ENCODE measurements at places on chromosomes 12 and 14.

GRCh38 chr12:47964106-47964728 lies 821 bp downstream of the TMEM106C start:
- no peak for DNase-seq

GRCh38 chr12:103647267-103647666 lies 60.2 kb downstream of the STAB2 start:
- no peak for DNase-seq

DNA sequence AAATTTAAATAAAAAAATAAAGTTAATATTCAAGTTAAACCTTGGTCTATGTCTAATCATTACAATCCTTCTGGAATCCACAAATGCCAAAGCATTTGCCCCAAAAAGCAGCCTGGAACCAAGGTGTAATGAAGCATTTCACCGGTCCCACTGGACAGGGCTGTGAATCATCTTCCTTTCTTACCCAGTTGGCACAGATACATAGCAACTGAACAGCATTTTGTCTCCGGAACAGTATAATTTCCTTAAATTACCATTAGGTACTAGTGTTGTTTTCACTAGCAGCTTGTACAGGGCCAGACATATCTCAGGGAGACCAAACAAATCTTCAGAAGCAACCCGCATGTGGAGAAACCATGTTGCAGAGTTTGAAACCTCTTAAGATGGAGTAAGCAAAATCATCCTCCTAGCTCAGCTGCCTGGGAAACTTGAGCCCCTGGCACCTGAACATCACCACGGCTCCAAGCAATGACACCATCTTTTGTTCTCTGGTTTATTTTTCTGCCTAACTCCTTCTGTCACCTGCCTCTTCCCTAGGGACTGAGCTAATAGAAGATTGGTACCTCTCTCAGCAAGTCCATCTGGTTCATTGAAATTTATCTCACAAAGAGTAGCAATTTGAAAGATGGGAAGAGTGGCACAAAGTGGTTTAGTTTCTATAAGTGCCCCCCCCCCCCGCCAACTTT lies 17.9 kb upstream of the MDM1 start:
- no peak for DNase-seq

- DNase-seq, result no peak
Measured at GRCh38 chr14:30445852-30446251, 113.1 kb upstream of the G2E3 start.

GRCh38 chr12:40104461-40105264 lies 1.2 kb downstream of the SLC2A13 start:
- DNase-seq, result no peak

DNA sequence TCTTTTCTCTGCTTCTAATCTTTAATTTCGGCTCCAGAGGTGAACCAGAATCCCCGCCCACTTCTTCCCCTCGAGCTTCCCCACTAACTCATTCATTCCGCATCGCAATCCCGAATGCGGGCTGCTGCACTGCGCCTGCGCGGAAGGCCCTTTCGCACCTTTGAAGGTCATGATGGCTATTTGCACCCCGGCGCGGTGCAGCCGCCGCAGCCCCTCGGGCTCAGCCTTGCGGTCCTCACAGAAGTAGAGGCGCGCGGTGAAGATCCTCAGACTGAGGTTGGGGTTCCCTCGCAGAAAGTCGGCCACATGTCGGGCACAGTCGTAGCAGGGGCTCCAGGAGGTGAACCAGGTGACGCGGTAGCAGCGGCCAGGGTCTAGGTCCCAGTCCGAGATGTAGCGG lies 7.6 kb downstream of the AICDA start:
- no peak for DNase-seq

GRCh38 chr14:98181768-98182167 lies 1090.2 kb downstream of the BCL11B start:
- no peak for DNase-seq

DNA sequence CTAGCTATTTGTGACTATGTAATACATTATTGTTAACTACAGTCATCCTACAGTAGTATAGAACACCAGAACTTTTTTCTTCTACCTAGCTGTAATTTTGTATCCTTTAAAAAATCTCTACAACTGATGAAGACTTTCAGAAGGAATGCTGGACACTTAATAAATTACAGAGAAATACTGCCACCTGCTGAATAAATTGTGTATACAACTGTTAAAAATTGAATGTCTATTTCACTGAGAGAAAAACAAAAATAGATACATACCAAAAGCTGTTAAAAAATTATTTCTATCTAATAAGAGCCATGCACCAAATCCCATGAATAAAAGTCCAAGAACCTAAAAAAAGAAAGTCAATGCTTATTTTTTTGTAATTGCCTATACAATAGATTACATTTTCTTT lies 6.6 kb downstream of the TSPAN19 start:
- no peak for DNase-seq

- DNase-seq, result no peak
Measured at GRCh38 chr12:99087278-99087677, 442.2 kb downstream of the APAF1 start.

- DNase-seq, result no peak
Measured at GRCh38 chr12:28130625-28131598, 59.3 kb upstream of the CCDC91 start.

- DNase-seq, result no peak
Measured at GRCh38 chr12:1939331-1939730, 20.9 kb upstream of the CACNA2D4 start.

- no peak for DNase-seq
Measured at GRCh38 chr12:29207120-29207519, 58.0 kb downstream of the FAR2 start.

Data from stimulated activated CD8-positive, alpha-beta memory T cell treated with anti-CD3 and anti-CD28 coated beads, Interleukin-15, amount 100 ng/mL, for 48 hours (primary cell).